ELR (cell line): ENCODE measurements at places on chromosomes 7 and 10.

DNA sequence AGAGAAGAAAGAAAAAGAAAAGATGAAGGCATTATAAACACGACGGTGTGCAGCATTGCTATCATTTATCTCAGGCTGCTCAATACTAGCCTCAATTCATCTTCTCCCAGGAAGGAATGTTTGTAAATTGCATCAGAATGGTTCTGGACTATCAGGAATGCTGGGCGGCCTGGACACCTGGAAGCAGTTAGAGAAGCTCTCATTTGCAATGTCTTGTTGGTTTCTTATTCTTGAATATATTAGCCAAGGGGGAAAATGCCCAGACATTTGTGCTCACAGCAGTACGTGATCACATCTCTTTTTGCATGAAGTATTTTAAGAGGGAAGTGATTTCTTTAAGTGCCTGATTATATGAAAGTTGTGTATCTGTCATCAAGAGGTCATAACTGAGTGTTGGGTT lies 85.6 kb upstream of the IMMP2L start:
- DNase-seq = no peak

- DNase-seq = peak; percentile 5
These were observed 125.6 kb upstream of the PRPS1L1 start for GRCh38 chr7:18153183-18153748.

GRCh38 chr7:4269746-4270145 lies 412.3 kb upstream of the FOXK1 start:
- DNase-seq = no peak

- peak; percentile 100 for DNase-seq
These were observed 256.5 kb downstream of the FRMD4A start for GRCh38 chr10:14074062-14074884.

GRCh38 chr7:98877692-98878364 lies 504 bp upstream of the TRRAP start:
- no peak for DNase-seq

- peak; percentile 60 for DNase-seq
These were observed 42.3 kb downstream of the ARID5B start for GRCh38 chr10:61943674-61944378.

DNA sequence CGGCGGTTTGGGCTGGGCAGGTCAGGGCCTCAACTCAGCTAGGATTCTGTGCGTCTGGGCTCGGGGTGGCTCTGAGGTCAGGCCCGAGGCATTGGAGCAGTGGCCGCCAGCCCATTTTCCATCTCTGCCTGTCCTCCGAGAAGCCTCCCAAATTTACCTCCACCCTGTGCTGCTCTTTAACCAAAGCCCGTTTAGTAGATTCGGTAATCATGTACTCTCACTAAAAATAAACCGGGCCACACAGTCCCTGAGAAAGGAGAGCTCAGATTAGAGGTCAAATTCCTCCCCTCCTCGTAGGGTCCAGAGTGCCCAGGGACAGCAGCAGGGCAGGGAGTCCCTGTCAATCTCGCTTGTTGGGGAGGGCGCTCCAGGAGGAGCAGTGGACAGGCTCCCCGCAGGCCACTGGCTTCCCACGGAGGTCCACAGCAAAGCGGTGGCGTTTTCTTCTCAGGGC lies 88.7 kb upstream of the CHST15 start:
- no peak for DNase-seq

- peak; percentile 46 for DNase-seq
These were observed 38.1 kb downstream of the TMEM130 start for GRCh38 chr7:98831641-98832221.

- no peak for DNase-seq
These were observed 13.4 kb upstream of the HNRNPH3 start for GRCh38 chr10:68318331-68319059.

DNA sequence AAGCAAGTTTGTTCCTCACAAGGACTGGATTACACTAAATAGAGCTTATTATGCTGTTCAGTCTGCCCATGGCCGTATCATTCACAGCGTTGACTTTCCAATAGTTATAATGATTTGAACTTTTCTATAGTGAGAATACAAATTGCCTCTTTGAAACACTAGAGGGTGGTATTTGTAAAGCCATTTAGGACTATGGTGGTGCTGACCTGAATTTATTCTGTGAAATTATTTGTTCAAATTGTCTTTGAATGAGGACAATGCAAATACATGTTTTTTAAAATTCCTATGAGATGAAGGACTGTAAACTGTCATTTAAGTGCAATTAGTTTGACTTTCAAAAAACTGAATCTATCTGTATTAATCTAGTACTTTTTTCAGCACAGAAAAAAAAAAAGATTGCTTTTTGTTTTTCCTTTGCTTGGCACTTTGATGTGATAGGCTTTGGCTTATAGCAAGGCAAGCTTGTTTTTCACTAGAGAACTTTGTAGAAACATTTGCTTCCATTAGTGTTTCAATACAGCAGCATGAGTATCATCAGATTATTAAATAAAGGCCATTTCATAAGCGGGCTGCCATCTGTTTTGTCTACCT lies 122.7 kb upstream of the TMEM229A start:
- peak; percentile 45 for DNase-seq

DNA sequence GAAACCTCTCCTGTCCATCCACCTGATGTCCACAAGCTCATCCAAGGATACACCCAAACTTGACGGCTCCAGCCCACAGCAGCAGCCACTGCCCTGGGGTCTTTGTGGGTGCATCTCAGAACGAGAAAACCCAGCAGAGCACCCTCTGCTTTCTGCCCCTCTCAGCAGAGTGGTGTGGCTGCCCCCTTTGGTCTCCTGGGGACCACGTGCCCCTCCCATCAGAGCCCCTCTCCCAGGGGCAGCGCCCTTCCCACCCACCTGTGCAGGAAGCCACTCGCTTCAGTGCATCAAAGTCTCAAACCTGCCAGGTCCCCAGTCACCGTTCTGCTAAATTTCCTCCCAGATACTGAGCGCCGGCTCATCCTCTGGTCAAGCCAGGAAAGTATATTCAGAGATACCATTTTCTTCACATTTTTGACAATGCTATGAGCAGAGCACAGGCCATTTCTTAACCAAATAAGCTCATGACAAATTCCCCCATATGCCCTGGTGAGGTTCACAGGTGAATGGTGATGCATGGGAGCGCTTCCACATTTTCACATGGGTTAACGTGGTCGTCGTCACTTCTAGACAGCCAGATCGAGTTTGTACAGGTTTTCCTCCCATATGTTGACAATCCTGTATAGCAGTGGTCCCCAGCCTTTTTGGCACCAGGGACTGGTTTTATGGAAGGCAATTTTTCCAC lies 32.4 kb downstream of the CAMK2B start:
- DNase-seq = no peak

DNA sequence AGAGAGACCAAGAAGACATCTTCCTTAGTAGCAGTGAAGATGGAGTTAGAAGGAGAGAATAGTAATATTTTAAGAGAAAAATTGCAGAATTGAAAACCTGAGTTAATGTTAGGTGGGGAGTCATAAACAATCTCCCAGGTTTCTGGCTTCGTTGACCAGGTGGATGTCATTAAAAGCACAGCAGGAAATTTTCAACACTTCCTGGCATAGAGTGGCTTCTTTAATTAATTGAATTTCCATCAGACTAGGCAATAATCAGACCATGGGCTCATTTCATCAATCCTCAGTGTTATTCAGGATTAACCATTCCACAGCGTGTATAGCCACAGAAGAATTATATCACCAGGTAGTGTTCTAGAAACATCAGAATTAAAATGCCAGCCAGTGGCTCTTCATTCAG lies 268.2 kb downstream of the CCDC3 start:
- DNase-seq = no peak

DNA sequence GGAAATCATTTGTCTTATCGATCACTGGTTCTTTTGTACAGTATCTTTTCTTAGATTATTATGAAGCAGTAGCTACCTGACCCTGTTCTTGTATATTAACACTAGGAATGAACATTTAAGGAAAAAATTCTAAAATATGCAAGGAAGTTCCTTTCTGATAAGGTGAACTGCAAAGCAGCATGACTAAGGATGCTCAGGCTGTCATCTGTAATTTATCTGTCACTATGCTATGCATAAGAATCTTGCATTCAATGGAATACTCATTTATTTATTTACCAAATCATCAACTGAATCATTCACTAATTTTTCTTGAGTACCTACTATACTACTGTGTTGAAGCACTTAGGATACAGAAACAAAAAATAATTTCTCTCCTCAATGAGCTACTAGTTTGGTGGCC lies 5.8 kb downstream of the GSDME start:
- no peak for DNase-seq

DNA sequence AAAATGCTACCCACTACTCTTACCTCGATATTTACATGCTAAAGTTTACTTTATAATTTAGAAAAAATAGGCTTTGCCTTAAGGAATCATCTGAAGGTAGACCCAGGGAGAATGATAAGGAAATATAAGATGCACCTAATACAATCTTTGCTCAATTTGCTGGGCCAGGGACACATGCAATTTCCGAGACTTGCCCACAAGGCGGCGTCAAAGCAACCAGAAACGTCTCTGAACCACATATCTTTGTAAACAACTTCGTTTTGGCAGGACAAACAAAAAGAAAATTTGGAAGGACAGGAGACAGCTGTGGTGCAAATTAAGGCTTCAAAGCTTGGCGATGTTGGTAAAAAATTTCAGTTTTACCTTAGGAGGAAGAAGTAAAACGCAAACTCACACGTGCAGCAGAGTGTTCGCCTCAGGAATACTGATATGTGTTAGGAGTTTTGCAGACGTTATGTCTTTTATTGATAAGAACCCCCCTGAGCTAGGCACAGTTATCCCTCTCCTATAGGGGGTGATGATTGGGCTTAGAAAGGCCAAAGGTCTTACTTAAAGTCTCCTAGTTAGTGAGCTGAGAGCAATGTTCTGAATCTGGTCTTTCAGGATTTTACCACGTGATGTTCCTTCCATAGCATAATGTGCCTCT lies 134.3 kb downstream of the PRKCQ start:
- peak; percentile 47 for DNase-seq

DNA sequence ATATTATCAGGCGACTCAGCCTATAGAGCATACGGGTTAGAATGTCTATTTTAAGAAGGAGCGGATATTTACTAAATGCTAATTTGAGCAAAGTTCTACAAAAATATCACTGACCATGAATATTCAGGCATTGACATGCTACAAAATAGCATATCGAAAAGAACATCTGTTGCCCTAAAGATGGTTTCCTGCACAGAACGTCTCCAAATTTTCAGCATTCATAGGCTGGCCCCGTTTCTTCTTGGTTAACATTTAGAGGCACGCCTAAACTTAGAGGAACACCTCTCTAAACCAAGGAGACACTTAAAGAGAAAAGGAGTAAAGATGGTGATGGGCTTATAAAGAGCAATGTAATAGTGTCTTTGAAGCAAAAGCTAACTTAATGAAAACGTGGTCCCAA lies 1.3 kb upstream of the MINPP1 start:
- no peak for DNase-seq

DNA sequence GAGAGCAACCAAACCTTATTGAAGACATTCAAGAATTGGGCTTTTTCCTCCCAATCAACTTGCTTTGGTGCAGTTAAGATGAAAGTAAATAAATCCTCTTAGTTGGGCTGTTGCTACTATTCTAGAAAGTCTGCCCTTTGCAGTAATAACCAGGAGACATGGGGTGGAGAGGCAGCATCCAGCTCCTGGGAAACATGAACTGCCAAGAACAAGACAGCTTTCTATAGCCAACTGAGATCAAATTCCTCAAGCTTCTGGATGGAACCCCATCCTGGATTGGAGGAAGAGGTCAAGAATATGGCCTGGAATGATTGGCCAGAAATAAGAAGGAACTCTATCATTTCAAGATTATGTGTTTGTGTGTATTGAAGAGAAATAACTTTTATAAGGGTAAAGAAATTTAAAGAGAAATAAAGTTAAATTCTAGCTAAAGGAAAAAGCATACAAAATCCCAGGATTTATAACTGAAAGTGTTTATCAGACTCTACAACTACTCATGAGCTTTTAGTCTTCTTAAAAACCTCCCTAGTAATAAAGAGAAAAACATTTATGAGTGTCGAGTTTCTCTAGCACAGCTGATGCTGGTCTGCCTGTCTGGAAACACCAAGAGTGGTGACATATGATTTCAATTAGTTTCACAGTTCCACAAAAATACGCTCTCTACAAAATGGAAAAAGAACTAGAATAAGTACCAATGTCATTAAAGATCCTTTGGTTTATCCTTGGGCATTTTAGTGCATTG lies 70.1 kb upstream of the COL1A2 start:
- no peak for DNase-seq

GRCh38 chr7:130364451-130364850 lies 15.8 kb upstream of the CPA1 start:
- no peak for DNase-seq

DNA sequence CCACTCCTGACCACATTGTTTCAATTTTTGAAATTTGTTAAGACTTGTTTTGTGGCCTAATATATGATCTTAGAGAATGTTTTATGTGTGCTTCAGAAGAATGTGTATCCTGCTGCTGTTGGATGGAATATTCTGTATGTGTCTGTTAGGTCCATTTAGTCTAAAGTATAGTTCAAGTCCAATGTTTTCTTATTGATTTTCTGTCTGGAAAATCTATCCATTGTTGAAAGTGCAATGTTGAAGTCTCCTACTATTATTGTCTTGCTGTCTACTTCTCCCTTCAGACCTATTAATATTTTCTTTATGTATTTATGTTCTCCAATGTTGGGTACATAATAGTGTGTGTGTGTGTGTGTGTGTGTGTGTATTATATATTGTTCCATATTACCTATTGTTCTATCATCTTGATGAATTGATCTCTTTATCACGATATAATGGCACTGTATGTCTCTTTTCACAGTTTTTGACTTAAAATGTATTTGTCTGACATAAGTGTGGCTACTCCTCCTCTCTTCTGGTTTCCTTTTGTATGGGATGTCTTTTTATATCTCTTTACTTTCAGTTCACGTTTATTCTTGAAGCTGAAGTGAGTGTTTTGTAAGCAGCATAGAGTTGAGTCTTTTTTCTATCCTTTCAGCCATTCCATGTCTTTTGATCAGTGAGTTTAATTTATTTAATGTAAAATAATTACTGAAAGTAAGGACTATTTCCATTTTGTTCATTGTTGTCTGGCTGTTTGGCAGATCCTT lies 61.3 kb downstream of the AKR1D1 start:
- DNase-seq = no peak

DNA sequence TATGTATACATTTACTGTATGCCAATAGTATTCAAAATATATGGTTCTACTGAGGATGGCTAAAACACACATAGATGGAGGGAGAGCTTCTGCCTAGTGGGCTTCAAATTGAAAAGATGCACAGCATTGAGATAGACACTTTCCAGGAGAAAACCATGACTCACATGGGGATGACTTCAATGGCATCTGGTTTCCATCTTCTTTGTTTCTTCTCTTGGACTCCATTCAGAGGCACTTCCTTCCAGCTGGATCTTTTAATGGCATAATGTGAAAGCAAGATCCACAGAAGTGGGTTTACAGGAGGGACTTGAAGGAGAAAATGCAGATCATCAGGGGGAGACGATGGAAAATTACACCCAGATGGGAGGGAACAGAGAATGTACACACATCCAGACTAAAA lies 84.9 kb downstream of the ZNF365 start:
- DNase-seq = peak; percentile 19

GRCh38 chr7:106167439-106168136 lies 55.5 kb upstream of the SYPL1 start:
- DNase-seq = no peak

DNA sequence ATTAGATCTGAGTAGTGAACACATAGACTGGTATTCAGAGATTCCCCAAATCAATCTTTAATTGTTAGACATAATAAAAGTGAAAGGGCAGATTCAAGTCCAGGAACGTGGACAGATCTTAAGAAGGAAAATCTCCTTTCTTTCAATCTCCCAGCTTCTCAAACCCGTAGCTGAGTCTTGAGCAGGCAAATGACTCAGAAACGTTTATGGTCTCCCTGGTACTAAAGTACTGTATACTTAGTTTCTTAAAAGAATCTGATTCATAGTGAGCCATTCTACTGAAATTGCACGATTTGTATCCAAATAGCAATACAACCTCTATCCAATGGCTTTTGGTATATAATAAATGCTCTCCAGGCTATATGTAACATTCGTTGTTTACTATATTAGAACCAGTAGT lies 140.4 kb upstream of the RHEB start:
- DNase-seq = peak; percentile 86
